Vein endothelial cell (primary cell): ENCODE measurements at places on chromosomes 2 and 18. TPM values are rescaled to one million over a fixed set of nuclear protein-coding genes. Genes with fewer than 3 reads are reported as not detected.

ANKRD44 gene
- total RNA-seq: 5.9 and 39.5 TPM in 2 replicates

STK39 gene
- total RNA-seq: 6.5 and 8.8 TPM in 2 replicates

PAX8 gene
- total RNA-seq: 0.48 and 1.3 TPM in 2 replicates

SESTD1 gene
- total RNA-seq: 36.3 and 36.7 TPM in 2 replicates

ARL4C gene
- 7.5 and 8.1 TPM in 2 replicates for total RNA-seq
